ENCODE measurements at places on chromosomes 6 and 20.
A peak's percentile ranks its signal among the peaks of the same experiment; 100 is the strongest.

- no peak for DNase-seq
These were observed 5.2 kb downstream of the PKIB start for GRCh38 chr6:122615409-122615808.

DNA sequence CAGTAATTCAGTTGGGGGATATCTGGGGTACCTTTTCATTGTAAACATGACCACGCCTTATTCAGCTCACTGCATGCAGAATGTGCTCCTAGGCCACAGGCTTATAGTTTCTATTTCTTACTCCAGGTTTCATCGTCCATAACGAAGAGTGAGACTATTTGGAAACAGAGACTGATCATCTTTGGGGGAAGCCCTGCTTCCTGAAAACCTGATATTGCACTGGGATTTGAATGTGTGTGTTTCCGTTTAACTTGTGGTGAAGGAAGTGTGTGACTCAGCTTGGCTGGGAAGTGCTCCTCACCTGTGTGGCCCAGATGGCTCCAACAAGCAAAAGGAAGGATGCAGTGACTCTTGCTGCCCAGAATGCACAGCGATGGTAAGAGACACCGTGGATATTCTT is 19.6 kb upstream of the LTV1 start:
- DNase-seq: no peak

DNA sequence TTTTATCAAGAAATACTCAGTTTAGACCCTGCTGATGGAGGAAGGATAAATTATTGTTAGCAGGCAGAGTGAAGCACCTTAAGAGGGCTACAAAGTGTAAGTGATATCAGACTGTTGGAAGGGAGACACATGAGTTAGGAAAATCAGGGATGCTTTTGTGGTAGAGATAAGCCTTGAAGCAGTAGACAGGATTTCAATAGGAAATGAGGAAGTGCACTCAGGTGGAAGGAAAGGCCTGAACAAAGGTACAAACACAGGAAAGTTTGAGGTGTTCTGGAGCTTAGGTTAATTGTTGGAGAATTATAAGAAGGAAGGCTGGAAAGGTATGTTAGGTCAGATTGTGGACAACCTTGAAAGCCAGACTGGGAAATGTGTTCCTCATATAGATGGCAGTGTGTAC is 7.6 kb downstream of the CYB5R4 start:
- DNase-seq: no peak

DNA sequence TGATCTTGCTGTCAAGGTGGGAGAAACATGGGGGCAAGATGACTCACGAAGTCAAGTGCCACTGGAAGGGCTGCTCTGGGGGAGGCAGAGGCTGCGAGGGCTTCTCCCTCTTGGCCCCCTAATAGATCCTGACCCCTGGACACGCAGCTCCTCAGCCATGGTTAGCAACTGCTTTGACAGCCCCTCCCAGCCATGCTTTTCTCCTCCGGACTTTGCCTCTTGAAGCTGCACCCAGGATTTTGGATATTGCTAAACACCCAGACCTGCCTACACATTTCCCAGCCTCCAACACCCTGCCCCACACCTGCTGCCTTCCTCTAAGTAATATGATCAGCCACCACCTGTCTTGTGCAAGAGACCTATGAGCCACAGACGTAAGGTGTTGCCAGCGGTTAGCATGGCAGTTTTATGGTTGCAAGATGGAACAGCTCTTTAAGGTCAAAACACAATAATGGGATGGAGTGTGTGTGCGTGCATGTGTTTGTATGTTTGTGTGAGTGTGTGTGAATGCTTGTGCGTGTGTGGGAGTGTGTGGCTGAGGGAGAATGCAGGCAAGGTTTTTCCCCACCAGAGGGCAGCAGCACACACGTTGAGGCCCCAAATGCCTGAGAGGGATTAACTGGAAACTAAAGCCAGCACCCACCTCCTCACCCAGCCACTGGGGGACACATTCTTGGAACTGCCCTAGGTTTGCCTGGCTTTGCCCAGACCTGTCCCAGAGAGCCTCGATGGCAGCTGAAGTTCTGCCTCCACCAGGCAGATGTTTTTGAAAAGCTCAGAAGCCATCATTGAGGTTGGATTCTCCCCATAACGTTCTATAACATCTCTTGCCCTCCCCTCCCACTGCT is 2.5 kb downstream of the IP6K3 start:
- DNase-seq: no peak

DNA sequence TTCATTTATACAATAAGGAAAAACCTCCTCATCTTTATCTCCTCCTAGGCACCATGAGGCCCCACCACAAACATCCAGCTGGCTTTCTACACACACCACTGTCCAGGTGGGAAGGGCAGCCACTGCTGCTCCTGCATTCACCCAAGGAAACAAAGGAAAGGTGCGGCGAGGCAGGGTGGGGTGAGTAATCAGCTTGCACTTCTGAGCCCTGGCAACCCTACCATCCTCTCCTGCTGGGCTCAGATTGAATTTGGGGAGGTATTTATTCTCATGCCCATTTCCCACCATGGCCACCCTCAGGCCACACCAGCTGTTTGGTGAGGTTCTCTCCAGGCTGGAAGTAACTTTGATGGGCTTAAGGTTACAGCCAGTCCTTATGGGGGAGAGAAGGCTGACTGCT is 31.2 kb upstream of the SPDEF start:
- no peak for DNase-seq

- DNase-seq: peak; percentile 85
These were observed 120.5 kb upstream of the PRSS16 start for GRCh38 chr6:27126815-27127537.

DNA sequence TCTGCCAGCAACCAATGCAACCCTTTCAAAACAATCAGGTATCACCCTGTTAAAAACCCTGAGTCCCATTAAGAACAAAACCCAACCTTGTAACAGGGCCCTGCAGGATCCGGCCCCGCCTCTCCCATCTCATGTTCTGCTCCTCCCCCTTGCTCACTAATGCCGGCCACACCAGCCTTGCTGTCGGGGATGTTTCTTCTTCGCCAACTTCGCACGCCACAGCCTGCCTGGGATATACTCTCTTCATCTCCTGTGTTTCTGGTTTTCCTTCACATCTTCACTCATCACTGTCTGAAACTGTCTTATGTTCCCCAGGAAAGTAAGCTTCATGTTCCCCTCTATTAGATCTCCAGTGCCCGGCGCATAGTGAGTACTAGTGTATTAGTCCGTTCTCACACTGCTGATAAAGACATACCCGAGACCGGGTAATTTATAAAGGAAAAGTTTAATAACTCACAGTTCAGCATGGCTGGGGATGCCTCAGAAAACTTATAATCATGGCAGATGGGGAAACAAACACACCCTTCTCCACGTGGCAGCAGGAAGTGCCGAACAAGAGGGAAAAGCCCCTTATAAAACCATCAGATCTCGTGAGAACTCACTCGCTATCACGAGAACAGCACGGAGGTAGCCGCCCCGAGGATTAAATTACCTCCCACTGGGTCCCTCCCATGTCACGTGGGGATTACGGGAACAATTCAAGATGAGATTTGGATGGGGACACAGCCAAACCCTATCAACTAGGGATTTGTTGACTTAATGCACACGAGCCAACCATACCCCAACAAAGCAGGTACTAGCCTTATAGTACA is 5.1 kb downstream of the TP53RK start:
- DNase-seq: no peak

DNA sequence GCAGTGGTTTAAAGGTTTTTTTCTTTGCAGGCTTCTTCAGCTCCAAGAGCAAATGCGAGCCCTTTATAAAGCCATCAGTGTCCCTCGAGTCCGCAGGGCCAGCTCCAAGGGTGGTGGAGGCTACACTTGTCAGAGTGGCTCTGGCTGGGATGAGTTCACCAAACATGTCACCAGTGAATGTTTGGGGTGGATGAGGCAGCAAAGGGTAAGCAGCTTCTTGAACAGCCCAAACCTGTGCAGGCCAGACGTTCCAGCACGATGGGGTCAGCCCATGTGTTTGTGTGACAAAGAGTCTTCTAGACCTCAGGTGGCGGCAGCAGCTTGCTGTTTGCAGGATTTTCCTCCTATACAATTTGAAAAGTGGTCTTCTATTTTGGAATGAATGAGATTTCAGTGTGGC is 17.7 kb downstream of the DSP start:
- DNase-seq: no peak

DNA sequence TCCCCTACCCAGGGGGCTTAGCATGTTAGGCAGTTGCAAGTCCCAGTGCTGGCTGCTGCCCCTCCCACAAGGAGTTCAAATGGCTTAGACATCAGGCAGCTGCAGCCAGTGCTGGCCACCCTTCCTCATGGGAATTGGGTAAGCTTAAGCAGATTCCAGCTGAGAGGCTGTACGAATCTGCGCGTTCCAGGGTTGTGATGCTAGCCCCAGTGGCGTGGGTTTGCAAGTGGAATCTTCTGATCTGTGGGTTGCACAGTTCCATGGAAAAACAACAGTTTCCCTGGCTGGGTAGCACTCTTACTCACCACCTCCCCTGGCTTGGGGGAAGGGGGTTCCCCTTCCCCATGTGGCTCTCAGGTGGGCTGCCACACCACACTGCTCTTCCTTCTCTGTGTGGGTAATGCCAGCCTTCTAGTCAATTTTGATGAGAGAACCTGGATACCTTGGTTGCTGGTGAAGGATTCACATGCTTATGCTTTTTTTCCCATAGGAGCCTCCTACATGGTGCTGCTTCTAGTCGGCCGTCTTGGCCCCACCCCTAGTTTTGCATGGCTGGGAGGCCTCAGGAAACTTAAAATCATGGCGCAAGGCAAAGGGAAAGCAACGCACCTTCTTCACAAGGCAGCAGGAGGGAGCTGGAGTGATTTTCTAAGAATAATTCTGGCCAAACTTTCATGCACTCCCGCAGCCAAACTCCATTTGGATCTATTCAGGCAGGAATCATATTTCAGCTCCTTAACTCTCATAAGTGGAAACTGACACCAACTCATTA is 13.0 kb downstream of the DYNLT2 start:
- DNase-seq: no peak

DNA sequence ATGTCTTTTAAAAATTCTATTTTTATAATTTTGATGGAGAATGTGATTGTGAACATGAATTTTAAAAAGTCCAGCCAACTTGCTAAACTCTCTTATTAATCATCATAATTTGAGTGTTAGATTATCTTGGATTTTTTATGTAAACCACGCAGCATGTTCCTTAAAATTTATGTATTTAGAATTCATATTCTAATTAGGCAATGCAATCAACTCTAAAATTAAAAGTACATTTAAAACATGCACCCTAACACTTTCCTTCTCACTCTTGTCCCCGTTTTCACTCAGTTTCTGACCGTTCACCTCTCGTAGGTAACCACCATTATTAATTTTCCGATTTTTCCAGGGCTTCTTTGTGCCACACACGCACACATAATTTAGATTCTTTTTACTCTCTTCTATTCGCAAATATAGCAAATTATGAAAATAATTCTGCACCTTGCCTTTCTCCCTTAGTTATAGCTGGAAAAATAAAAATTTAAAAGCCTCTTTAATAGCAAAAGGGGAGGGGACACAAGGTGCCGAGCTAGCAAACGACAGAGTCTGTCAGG is 329 bp upstream of the ZKSCAN3 start:
- no peak for DNase-seq

- no peak for DNase-seq
These were observed 290.0 kb upstream of the SUPT3H start for GRCh38 chr6:45667766-45668165.

DNA sequence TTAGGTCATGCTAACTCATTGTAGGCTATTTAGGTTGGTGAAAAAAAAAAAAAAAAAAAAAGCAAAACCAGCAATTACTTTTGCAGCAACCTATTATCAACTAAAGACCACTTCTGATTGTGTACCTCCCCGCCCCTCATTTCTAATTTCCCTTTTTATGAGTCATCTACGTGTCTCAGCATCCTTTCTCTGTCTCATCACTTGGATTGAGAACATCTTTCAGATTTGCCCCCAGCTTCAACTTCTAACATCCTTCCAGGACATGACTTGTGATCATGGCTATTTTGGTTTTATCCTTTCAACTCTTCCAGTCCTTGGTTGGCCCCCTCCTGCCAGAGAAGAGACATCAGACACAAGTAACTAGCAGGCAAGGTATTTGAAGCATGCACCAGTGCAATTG is 156.7 kb upstream of the CCN2 start:
- no peak for DNase-seq

GRCh38 chr20:44576297-44576696 is 6.1 kb upstream of the PKIG start:
- no peak for DNase-seq

DNA sequence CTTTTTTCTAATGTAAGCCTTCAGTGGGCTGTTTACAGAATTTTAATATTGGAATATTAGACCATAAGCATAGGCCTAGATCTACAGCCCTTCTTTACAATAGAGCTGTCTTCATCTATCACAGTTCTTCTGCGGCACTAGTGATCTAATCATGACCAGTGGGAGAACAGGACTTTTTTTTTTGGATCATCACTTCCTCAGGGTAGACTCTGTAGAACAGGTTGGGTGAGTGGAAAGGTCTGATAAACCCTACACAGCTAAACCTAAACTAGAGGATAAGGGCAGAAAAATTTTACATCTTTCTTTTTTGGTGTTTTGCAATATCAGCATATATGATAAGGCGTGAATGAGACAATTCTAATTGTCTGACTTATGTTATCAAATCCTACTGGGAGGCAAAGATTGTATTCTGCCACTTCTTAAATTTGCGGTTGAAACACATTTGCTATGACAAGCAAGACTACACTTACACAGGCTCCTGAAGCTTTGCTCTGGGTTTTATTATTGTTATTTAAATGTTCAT is 52.2 kb downstream of the GOPC start:
- DNase-seq: no peak

DNA sequence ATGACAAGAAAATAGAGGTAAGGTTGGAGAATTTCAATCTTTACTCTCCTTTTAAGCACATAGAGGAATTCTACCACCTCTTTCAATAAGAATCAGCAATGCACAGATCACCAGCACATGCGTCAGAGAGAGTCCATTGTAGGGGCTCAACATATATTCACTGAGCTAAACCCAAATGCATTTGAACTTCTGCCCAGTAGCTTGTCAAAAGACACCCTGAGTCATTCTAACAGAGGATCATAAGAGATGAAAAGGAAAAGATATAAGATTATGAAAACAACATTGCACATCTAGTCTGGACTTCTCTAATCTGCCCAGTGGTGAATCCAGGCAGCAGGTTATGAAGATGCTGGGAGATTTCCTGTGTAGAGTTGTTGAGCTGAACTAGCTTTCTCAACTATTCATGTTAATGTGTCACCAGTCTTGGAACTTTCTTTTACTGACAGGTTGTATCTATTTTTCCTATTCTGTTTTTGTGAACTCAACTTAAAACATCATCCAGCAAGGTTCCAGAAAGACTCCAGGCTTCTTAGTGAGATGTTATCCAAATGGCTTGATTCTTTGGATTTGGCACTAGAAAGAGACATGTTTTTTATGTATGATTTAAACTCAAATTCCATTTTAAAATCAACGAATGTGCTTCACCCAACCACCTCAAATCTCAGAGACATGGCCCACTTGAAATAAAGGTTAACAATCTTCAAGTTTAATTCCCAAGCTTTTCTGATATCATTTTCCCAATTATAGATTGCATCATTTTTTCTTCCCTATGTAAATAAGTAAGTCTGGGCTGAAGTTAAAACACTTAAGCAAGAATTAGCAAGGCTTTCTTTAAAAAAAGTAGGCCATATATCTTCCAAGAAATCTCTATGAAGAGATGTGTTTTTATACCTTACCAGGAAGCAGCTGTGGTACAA is 89.3 kb downstream of the TSHZ2 start:
- DNase-seq: no peak
